ENCODE measurements at places on chromosomes 5 and 9.

GRCh38 chr9:125246261-125246667, 5.1 kb upstream of the HSPA5 start:
- no peak for DNase-seq

DNA sequence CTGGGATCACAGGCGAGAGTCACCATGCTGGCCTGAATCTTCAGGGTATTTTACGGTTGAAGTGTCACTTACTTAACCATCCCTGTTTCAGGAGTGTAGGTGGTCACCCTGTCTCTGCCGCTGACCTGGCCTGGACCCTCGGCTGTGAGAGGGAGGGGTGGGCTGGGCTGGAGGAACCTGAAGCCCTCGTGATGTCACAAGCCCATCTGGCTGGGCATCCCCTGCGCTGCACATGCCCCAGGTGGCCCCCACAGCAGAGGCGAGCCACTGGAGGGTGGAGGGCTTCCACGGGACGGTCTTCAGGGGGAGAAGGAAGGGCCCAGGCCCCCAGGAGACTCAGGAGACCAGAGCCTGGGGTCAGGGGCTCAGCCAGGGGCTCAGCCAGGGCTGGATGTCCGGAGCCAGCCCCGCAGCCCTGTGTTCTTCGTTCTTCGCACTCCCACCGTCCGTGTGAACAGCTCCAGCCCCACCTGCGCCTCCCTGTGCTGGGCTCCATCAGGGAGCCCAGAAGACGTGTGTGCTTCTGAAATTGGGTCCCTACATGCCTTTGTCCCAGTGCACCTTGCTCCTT, 7.6 kb upstream of the AHRR start:
- DNase-seq = no peak

DNA sequence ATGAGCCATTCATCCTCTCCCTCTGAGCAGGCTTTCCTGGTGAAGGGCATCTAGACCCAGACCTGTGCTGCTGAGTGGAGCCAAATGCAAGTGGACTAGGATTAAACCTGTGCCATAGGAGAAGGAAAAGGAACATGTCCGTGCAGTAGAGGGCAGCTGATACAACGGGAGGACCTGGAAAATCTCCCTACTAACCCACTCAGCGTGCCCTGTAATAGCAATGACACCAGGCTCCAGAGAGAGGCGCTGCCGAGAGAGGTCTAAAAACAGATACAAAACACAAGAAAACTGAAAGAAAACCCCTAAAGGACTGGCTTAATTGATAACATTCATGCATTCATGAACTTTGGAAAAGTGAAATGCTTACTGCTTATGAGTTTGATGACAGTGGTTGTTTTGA, 60.8 kb downstream of the PFDN1 start:
- DNase-seq = no peak

GRCh38 chr5:140795259-140795641, 598 bp downstream of the PCDHA2 start:
- no peak for DNase-seq

DNA sequence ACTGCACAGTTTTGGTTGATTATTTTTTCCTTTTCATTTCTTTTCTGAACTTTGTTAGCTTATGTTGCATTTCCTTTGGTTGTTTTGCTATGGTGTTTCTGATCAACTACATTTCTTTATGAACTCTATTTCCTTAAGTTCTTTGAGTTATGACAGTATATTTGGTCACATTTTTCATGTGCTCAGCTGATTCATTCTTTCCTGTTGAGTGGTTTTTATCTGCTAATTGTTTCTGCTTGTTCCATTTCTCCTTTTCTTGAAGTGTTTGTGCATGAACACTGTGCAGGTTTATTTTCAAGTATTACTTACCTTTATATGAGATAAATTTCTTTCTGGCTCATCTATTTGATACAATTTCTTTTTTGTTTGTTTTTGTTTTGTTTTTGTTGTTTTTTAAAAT, 50.9 kb upstream of the MACIR start:
- no peak for DNase-seq
